ENCODE measurements at places on chromosomes 12 and 14.

GRCh38 chr12:45315462-45315861 lies 99.6 kb downstream of the ANO6 start:
- peak; percentile 77 for DNase-seq

DNA sequence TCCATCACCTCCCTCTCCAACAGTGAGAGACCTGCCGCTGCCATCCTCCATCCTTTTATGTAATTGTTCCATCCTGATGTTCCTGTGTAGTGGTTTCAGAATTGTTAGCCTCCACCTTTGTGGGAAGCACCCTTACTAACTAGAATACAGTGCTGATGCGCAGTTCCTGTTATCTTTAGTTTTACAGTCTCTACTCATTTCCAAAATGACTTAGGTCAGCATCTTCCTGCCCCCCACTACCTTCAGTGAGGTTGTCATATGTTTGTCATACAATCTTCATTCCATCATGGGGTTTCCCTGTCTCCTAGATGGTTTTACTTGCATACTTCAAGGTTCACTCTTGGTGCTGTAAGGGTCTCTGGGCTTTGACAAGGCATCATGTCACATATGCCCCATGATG lies 69.8 kb downstream of the EML1 start:
- DNase-seq: no peak

GRCh38 chr14:24367514-24368211 lies at the start of gene NFATC4:
Gene NFATC4, plus strand, starts transcription at chr14:24368184. Its CDS starts 157 bp downstream, at chr14:24368341.
- DNase-seq: no peak

GRCh38 chr14:96762650-96763049 lies 34.5 kb upstream of the VRK1 start:
- peak; percentile 76 for DNase-seq

DNA sequence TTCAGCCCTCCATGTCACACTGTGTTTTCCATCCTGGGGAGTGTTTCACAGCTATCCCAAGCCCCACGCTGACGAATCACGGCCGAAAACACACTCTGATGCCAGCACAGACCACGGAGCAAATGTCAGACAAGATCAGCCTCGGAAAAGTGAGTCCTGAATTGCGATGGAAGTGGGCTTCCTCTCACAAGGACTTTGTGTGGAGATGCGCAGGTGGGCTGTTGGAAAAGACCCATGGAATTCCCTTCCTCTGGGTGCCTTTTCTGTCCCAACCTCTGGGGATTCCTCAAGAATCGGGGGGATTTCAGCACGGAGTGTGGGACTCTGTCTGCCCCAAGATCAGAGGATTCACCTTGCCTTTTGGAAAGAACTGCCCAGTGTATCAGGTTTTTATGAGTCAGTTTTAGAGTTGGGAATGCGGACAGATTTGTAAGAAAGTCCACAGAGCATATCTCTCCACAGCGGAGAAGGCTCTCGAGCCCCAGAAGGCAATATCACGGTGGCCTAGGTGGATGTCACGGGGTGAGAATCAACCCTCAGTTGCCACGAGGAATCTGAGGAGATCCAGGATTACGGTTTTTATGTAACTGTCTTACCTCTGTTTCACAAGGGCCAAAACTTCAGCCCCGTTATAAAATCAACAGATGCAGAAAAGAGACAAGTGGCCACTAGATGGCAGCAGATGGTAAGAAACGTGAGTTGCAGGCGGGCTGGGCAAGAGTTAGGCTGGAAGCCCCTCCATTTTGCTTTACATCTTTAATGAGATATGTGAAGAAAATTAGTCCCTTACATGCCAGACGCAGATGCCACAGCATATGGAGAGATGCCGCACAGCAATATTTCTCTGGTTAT lies 201.9 kb downstream of the DAD1 start:
- peak; percentile 76 for DNase-seq

DNA sequence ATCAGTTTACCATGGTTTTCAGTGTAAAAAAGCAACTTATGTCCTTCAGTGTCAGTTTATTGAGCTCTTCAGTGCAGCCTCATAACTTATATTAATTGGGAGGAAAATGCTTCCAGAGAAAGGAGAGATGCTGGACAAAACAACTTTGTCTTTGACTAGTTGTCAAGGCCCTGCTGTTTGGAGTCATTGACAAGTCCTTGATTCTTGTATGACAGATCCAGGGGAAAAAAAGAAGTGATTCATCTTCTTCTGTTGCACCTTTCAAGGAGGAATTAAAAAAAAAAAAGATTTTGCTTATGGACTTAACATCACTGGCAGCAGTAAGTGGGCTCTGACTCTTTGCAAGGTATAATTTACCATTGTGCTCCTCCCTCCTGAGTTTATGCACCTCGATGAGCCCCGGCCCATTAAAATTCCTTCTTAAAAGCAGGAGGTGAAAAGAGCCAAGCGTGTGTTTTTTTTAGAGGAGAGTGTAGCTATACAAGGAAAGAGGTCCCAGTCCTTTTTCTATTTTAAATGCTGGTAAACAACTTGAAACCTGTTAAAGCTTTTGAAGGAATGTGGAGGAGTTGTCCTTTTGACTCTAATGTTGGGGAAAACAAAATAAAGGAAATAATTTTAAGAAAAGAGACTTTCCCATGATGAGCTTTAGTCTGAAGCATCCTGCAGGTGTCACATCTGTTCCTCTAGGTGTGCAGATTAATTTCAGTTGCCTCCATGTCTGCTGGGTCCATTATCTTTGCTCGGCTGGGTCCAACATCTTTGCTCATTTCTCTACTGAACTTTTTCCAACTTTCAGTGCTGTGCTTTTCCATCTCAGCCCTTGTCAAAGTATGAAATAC lies 431.6 kb downstream of the RAD51B start:
- DNase-seq: peak; percentile 18

- DNase-seq: no peak
These were observed 1.7 kb downstream of the SUPT16H start for GRCh38 chr14:21382095-21382494.

GRCh38 chr14:32044454-32044853 lies 32.6 kb upstream of the ARHGAP5 start:
- DNase-seq: no peak

DNA sequence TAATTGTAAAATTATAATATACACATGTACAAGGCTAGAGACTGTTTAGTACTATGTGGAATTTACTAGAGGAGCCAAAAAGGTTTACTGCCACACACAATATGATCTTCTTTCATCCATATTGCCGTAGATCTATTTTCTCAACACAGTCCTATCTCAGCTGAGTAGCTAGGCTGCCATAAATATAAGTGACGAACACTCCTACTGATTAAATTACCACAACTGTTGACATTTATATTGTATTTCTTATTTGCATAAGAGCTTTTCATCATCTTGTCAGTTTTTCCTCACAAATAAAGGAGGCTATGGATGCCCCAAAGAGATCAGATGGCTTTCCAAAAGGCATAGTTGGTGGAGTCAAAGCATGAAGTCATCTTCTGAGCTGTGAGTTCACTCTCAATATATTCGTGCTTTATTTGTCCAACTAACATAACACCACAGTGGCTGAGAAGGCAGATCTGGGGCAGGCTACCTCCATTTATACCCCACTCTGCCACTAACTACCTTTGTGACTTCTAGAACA lies 78.6 kb downstream of the CCDC59 start:
- no peak for DNase-seq

- DNase-seq: no peak
These were observed 71.9 kb downstream of the CRACR2A start for GRCh38 chr12:3680919-3681594.

- no peak for DNase-seq
These were observed 11.1 kb upstream of the LGALS3 start for GRCh38 chr14:55117803-55118441.

- DNase-seq: peak; percentile 48
These were observed 106.9 kb upstream of the PPFIA2 start for GRCh38 chr12:81866081-81866480.

GRCh38 chr14:94536836-94537235 lies 24.4 kb upstream of the SERPINA4 start:
- peak; percentile 45 for DNase-seq

GRCh38 chr12:27436029-27436428 lies 10.5 kb upstream of the SMCO2 start:
- DNase-seq: peak; percentile 41

DNA sequence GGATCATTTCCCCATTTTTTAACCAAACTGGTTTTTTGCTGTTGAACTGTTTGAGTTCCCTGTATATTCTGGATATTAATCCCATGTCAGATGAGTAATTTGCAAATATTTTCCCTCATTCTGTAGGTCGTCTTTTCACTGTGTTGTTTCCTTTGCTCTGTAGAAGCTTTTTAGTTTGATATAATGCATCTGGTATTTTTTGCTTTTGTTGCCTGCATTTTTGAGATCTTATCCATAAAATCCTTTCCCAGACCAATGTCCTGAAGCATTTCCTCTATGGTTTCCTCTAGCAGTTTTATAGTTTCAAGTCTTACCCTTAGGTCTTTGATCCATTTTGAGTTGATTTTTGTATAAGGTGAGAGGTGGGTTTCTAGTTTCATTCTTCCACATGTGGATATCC lies 71.3 kb downstream of the LRP6 start:
- no peak for DNase-seq

DNA sequence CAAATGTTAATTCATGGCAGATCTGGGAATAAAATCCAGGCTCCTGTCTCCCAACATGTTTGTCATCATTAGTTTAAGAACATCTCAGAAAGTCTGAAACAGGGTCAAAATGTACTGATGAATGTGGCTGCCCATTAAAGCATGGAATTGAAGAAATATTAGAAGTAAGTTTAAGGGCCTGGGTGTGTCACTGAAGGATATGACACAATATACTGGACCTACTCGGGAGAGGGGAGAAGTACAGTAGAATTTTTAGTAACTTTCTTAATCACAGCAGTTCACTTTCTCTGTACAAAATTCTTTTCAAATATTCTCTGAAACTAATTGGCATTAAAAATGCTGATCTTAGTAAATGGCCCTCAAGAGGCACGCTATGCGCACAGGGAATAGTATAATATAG lies 185.5 kb downstream of the ETV6 start:
- no peak for DNase-seq

GRCh38 chr14:49461529-49462401 lies 124.4 kb downstream of the RPS29 start:
- DNase-seq: peak; percentile 60

GRCh38 chr12:124630791-124631313 lies 63.4 kb upstream of the NCOR2 start:
- DNase-seq: no peak

All from HT1080 (cell line).